Right atrium auricular region (tissue), 2 donors: ENCODE measurements at places on chromosomes 4 and X. TPM values are rescaled to one million over a fixed set of nuclear protein-coding genes. Genes with fewer than 3 reads are reported as not detected.

The ZNF732 gene
- not detected for total RNA-seq

The SLC39A8 gene
- total RNA-seq: 143 TPM

DNA sequence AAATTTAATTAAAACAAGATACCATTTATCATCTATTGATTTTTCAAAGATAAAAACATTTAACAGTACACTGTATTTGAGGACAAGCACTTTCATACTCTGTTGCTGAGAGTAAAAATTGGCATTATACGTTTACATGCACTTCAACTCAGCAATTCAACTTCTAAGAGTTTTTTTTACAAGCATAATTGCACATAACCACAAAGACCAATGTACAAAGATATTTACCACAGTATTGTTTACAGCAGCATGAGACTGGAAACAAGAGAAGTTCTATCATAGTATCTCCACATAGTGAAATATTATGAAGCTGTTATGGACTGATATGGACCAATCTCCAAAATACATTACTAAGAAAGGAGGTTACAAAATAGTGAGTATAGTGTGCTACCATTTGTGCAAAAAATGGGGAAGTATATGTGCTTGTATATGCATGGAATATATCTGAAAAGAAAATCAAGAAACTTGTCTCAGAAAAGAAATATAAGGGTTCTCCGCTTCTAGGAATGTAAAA is 10.9 kb downstream of the GAB3 start:
- no peaks in the 10 kb centered on the region for H3K27me3 ChIP-seq
- peaks cover 31% of the 10 kb centered on the region for H3K4me1 ChIP-seq

The CLOCK gene
- 29.8 TPM for total RNA-seq

DNA sequence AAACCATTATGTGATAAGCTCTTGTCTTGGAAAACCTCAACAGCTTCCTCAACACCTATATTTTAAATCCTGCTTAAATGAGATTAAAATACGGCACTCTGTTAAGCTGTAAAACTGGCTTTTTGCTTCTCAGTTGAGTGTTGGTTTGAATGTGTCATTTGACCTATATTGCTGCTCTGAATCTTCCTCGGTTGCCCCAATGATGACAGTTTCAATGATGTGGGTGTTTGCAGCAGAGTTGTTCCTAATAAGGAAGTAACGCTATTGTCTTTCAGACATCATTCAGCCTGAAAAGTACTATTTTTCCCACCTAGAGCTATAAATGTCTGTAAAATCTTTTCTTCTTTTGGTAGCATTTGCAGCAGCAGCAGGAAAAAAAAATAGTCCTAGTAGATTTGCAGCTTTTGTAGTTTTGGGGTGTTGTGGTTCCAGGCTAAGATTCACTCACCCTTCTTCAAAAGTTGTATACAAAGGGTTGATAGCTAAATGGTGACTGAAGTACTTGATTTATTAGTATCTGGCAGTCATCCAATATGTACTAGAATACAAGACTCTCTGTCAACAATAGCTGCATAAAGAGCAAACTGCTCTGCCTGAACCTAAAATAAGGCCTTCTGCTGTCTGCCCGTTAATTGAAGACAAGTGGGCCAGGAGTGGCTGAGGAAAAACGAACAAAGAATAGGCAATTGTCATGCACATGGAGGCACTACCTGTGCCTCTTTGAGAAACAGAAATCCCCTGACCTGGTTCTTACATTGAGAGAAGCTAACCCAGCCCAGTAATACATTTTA is 333.1 kb downstream of the IL1RAPL1 start:
- H3K36me3 ChIP-seq: no peaks in the 10 kb centered on the region
- H3K27ac ChIP-seq: no peak overlapping the region
- no peak overlapping the region for H3K4me3 ChIP-seq
- H3K27me3 ChIP-seq: no peaks in the 10 kb centered on the region
- no peak for DNase-seq

- no peak for DNase-seq
- H3K36me3 ChIP-seq: no peaks in the 10 kb centered on the region
- no peak overlapping the region for H3K27ac ChIP-seq
- peaks cover 6% of the 10 kb centered on the region for H3K4me1 ChIP-seq
Measured at GRCh38 chr4:48033825-48034413, 17.3 kb downstream of the NIPAL1 start.

The NAP1L3 gene
- total RNA-seq: 7.3 TPM

DNA sequence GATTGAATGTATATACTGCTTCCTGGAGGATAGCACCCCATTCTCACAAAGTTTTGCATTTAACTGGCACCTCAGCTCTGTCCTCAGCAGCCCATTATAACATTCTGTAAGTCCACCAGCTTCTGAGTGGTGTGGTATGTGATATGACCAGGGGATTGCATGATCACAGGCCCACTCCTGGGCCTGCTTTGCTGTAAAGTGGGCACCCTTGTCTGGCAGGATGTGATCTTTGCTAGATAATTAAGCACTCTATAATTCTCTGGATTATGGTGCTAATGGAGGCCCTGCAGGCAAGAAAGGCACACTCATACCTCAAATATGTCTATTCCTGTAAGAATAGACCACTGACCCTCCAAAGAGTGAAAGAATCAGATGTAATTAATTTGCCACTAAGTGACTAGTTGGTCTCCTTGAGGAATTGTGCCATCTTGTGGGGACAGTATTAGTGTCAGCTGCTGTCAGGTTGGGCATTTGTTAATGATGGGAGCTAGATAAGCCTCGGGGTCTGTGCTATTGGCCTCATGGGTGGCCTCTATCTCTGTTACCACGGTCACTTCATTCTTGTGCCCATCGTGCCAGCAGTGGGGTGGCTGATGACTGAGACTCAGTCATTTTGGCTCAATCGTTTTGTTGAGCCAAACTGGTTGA is 2.2 kb upstream of the CFI start:
- H3K27ac ChIP-seq: no peak overlapping the region
- H3K4me1 ChIP-seq: no peaks in the 10 kb centered on the region
- no peak overlapping the region for H3K4me3 ChIP-seq
- H3K36me3 ChIP-seq: no peaks in the 10 kb centered on the region
